CD4-positive, alpha-beta T cell treated with Interleukin-4 for 1 hour (primary cell): ENCODE measurements at places on chromosomes 13 and 19.

DNA sequence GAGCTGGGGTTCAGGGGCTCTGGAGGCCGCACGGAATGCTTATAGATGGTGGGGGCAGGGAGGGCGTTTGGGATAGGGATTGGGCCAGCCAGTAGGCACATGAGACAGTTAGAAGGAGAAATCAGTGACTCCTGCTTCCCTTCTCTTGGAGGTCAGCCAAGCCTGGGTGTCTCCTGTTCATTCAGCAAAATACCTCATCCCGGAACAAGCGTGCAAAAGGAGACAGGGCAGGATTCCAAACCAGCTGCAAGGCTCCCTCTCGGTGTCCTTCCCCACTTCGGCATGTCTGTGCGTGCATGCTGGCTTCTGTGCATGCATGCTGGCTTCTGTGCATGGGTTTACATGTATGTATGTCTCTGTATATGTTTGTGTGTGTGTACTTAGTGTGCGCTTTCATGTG, 37.3 kb upstream of the PEPD start:
- DNase-seq: no peak

DNA sequence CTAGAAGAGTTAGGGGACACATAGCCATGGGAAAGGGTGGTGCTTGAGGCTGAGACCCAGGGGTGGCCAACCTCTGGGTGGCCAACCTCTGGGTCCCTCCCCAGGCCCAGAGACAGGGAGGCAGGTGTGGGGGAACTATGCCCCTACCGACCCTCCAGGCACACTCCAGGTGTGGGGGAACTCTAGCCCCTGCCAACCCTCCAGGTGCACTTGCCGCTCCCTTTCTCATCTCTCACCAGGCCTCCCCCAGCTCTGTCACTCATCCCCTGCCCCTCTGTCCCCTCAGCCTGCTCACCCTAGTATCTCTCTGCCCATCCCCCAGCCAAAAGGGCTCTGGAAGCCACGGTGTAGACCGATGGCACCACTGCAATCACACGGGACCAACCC, 10.6 kb upstream of the VSTM2B start:
- DNase-seq: no peak

GRCh38 chr13:40386586-40386985, 279.9 kb downstream of the FOXO1 start:
- no peak for DNase-seq

DNA sequence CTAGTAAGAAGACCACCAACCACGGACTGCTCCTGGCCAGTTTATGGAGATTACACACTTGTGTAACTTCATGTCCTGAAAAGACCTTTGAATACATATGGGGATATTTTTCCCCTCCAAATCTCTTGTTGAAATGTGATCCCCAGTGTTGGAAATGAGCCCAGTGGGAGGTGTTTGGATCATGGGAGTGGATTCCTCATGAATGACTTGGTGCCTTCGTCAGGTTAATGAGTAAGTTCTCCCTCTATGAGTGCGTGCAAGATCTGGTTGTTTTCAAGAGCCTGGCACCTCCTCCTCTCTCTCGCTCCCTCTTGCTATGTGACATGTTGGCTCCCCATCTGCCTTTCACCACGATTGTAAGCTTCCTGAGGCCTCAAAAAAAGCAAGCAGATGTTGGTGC, 769.0 kb upstream of the SLITRK1 start:
- no peak for DNase-seq

- DNase-seq: no peak
Observed at GRCh38 chr19:11064831-11065303, 24.4 kb upstream of the LDLR start.

DNA sequence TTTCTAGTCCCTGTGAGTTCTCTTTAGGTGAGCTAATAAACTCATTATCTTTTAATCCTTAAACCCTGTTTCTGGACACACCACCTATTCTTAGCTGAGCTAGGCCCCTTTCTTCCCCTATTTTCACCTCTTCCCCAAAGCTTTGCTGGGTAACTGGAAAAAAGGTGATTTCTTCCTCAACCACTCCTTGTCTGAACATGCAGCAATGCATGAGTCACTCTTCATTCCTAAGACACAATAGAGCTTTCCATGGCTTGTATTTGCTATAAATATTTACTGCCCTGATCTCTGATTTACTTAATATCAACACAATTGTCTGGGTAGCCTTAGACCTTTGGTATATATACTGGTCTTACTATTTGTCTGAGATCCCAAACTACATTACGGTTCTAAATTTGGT, 370.9 kb downstream of the KLF5 start:
- DNase-seq: no peak

- no peak for DNase-seq
Observed at GRCh38 chr13:88031980-88032559, 360.9 kb downstream of the SLITRK5 start.
